ENCODE measurements at places on chromosomes 5 and 9.

DNA sequence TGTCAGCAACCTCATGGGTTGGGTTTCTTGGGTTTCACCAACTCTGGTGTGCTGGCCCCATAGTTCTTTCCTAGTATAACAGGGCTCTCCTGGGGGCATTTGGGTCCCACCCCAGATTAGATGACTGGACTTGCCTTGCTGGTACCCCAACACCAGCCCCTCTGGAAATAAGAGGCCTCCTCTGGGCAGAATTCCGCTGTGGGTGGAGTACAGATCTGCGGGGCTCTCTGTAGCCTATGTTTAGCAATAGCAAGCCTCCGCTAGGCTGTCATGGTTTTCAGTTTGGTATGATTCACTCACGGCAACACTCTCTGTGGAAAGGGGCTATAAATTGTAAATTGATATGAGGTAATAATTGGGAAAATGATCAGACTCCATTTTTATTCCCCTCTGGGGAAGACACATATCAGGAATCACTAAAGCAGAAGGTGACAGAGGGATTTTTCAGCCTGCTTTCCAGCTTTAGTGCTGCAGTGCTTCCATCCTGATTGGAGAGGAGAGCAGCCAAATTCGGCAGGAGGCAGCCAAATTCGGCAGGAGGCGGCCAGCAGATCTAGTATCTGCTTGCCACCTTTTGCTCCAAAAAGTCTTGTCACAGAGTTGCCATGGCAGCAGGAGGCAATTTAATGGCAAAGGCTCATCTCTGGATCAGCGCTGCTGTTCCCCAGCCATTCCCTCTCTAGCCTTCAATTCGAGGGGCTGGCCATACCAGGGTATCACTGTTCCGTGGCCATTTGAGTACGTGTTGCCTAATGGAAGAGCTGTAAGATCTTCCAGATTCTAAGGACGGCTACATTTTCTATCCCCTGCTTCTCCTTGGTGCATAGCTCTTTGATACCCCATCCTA is 84.6 kb downstream of the SLC44A1 start:
- DNase-seq: no peak

DNA sequence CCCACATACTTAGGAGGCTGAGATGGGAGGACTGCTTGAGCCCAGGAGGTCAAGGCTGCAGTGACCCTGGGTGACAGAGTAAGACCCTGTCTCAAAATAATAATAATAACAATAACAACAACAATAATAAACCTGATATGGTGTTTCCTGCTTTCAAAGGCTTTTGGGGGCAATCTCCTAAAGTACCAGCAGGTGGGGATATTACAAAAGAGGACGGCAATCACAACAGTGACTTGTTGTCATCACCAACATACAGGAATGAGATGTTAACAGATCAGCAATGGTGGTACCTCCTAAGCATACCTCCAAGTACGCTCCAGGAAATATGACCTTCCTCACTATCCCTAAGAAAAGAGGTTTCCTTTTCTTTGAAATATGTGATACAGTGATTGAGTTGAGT is 91.1 kb upstream of the RNF180 start:
- DNase-seq: no peak

DNA sequence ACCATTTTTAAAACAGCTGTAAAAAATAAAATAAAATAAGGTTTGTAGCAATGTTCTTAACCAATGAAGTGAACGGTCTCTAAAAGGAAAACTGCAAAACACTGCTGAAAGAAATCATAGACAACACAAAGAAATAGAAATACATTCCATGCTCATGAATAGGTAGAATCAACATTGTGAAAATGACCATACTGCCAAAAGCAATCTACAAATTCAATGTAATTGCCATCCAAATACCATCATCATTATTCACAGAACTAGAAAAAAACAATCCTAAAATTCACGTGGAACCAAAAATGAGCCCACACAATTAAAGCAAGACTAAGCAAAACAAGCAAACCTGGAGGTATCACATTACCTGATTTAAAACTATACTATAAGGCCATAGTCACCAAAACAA is 67.6 kb upstream of the RGMB start:
- no peak for DNase-seq

DNA sequence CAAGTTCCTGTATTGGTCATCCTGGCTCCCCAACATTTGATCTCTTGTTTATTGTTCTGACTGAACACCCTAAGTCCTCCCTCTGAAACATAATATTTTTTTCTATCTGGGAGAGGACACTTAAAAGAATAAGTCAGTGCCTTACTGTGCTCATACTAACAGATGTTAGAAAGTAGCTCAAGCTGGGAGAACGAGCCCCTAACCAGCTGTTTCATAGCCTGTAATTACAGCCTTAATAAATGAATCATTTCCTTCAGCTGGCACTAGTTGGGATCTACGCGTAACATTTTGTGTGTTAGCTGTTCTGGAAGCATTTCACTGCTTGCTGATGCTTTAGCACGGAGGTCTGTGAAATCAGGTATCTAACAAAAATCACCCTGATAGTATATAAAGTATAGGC is 345.9 kb upstream of the RIOK2 start:
- DNase-seq: no peak

GRCh38 chr5:101012880-101013279 is 109.8 kb upstream of the ST8SIA4 start:
- DNase-seq: no peak

- no peak for DNase-seq
Observed at GRCh38 chr5:168580227-168580508, 1.0 kb upstream of the PANK3 start.

DNA sequence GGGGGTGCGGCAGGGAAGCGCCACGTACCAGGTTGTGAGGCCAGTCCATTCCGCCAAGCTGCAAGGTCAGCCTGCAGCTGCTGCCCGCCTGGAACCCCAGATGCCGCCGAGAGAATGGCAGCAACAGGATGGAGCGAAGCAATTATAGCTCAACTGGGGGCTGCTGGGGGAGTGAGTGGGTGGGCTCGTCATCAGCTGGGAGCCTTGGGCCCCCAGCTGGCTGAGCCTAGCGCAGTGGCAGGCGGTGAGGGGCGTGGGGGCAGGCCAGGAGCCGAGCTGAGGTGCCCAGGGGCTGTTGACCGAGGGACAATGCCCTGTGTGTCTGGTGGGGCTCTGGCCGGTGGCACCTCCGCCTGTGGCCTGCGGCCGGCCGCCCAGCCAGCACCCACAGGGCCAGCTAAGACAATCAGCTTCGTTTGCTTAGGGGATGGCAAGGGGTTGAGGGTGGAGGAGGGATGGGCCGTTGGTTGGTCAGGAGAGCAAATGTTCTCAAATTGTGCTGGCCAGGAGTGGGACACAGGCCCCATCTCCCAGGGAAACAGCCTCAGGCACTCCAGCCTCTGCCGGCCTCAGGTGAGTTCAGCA is at the start of gene IL17B:
IL17B (minus strand) TSS at position 116 of the 585 bp plus-strand sequence; CDS start at position 49, 67 bp downstream.
- DNase-seq: no peak
